Lung microvascular endothelial cell (primary cell): ENCODE measurements at places on chromosomes 3 and 15. TPM values are rescaled to one million over a fixed set of nuclear protein-coding genes. Genes with fewer than 3 reads are reported as not detected.

Gene AADACL2
- total RNA-seq: not detected in 2 replicates

DNA sequence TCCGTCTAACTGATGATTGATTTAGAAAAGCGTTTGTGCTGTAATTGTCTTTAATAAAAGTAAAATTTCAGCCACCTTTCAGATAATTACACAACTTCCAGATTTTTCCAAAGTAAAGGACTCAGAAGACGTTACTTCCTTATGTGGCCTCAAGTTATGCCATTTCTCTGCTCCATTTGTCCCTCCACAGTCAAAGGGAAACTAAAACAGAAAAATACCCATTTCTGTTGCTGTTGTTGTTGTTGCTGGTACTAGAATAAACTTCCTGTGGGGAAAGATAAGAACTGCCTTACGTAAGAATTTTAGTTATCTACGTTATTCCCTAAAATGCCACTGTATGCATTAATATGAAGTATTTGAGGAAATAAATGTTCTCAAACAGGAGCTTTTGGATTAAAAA, 153.9 kb downstream of the P3H2 start:
- no peak for DNase-seq

GRCh38 chr3:39013289-39013688, 38.5 kb downstream of the SCN11A start:
- DNase-seq: peak; percentile 26

Gene GPR156
- not detected in 2 replicates for total RNA-seq

Gene ADGRG7
- total RNA-seq: not detected in 2 replicates

DNA sequence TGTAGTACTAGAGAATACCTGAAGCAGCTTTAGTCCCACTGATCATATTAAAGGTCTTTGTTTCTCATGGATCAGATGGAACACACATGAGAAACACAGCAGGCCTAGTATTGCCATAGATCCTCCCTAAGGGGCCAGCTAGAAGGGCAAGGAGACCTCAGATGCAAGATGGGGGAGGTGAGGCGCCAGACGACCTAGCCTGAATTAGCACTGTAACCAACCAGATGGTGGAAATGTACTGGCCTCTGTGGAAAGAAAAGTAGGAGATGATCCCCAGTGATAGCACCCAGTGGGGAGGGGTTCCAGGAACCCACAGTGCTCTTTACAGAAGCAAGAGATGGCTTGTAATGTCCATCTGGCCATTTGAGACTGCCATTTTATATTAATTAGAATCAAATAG, 138.2 kb upstream of the ZNF385D start:
- no peak for DNase-seq

- DNase-seq: no peak
These were observed 123.4 kb downstream of the EEFSEC start for GRCh38 chr3:128276577-128277183.

DNA sequence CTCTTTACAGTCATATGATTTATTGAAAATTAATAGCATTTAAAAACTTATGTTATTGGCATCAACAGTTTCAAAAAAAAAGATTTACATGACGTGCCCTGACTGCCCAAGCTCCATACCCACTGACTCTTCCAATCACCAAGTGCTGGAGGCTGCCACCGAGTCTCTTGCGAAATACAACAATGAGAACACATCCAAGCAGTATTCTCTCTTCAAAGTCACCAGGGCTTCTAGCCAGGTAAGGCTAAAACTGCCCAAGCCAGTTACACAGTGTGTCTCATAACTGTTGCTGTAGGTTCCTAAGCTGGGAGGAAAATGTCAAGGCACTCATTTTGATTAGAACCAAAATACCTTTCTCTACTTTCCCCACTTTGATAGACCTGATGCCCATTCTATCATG, 4.5 kb downstream of the FETUB start:
- DNase-seq: no peak

DNA sequence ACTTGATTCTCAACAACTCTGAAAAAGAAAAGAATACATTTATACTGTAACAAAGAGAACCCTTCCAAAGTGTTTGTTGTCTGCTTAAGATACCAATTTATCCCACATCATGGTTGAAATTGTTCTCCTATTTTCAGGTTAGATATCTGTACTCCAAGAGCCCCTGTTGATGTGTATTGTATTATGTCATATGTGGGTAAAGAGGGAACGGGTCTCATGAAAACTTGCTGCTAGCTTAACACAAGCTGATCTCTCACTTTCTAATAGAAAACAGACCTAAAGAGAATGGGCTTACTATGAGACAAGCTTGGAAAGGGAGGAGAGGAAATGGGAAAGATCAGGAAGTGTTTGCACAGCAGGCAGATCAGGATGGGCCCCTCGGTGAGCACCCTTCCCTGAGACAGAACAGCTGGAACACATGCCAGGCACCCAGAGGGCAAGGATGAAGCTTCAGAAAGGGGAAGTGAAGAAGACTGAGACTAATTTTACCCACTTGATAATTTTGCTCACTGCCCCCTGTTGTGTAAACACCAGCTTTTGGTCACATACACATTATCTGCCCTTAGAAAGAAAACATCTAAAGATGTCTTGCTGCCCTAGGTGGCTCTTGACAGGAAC, 747.9 kb upstream of the CCDC54 start:
- no peak for DNase-seq

Gene SCAANT1
- total RNA-seq: 1.7 TPM in 1 of 2 replicates, not detected in the other

Gene BSN
- under 0.01 TPM in 2 replicates for total RNA-seq

DNA sequence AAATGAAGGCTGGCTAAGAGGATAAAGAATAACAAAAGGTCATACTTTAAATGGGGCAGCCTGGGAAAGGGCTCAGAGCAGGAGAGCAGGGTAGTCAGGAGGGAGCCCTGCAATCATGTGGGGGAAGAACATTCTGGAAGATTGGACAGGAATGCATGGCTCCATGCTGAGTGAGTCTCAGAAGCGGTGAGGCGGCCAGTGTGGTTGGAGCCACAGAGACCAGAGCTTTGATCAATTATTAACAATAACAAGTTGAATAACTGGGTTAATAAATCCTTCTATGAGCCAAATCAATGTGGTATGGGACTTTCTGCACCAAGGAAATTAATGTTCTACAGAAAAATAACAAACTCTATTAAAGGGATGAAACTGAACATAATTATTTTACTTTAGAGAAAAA, 57.9 kb upstream of the DCUN1D1 start:
- DNase-seq: no peak

DNA sequence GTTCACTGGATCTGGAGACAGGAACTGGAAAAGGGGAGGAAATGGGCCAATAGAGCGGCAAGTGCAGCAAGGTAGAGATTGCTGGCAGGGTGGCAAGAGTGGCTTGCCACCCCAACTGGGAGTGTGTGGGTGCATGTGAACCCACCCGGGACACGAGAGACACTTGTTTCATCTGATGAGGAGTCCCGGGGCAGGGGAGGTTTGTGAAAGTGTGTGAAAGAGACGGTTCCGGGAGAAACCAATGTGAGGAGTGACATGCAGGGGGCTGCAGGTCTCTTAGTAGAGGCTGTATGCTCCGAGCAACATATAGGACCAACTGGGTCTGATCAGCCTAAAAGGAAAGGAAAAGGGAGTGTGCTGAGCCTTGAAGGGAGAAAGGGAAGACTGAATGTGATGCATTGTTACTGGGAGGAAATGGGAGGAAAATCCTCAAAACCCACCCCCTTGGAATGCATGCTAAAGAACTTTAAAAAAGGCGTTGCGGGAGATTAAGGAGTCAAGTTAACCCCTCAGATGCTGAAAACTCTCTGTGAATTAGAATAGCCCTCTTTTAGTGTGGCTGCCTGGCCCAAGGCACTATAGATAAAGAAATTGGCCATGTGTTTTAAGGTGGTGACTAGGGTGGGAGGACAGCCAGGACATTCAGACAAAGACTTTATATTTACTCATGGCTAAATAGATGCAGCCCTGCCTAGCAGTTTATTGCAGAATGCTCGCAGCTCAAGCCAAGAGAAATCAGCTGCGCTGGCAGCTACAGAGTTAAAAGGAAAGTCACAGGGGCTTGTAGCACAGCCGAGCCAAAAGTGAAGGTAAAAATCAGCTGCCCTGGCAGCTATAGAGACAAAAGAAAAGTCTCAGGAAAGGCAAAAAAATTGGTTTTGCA, 9.1 kb upstream of the SLC9C1 start:
- DNase-seq: peak; percentile 4

Gene GATA2
- total RNA-seq: 7.8 and 11.3 TPM in 2 replicates

GRCh38 chr3:9416139-9416780, 18.8 kb downstream of the SETD5 start:
- DNase-seq: no peak

Gene STAC
- total RNA-seq: 0.40 and 2.6 TPM in 2 replicates

- no peak for DNase-seq
These were observed 17.5 kb downstream of the ABCF3 start for GRCh38 chr3:184203526-184203925.

DNA sequence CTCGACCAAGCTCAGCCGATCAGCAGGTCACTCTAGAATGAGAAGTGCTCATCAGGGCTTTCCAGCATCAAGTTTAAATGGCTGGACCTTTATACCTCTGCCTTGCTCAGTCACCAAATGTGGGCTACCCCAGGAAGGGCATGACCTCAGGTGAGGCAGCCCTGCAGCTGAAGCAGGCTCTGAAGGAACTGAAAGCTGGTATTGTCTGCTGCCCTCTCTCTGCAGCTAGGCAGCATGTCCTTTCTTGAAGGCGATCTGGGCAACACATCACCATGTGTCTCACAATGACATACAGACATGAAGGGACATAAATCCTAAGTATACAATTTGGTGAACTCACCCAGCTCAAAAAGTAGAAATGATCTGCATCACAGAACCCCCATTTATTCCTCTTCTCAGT, 38.7 kb upstream of the ARID3B start:
- no peak for DNase-seq

- no peak for DNase-seq
These were observed 1.5 kb downstream of the UQCC5 start for GRCh38 chr3:52537726-52538421.

DNA sequence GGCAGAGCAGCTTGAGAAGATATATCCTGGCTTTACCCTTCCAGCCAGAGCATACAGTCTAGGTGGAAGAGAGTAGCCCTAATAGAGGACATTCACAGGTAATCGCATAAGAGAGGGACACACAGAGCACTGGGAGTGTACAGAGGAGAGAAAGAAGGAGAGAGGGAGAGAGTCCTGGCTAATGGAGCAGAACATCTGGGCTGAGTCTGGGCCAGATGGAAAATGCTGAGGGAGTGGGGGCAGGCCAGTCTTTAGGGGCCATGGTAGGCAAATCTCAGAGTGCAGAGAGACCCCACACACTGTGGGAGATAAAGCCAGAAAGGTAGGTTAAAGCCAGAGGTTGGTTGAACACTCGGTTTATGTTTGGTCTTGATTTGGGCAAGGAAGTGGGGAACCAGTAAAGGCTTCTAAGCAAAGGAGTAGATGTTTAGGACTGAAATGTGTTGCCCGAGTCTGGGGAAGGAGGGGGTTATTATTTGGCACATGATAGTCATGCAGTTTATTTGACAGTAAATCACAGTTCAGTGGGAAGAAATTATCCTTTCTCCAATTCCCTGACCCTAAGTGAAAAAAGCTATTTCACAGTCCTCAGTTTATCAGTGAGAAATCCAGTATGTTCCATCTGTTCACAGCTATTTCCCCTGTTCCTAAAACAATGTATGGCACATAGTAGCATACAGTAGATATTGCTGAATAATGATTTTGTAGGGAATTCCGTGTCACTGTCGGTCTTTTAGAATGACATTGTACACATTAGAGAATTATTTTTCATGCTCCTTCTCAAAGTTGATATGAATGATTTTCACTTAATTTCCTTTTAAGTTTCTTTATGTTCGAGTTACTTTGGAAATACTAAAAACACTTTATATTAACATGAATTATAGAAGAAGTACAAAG, 45.7 kb downstream of the PDHB start:
- DNase-seq: no peak

Gene AP4E1
- 6.5 and 10.1 TPM in 2 replicates for total RNA-seq
